ENCODE measurements at places on chromosomes 11 and 22. TPM values are rescaled to one million over a fixed set of nuclear protein-coding genes. Genes with fewer than 3 reads are reported as not detected.

Gene SAA1
- 13.3 TPM for total RNA-seq

Gene LRRC10B
- total RNA-seq, result 0.29 TPM

Gene DYNC2H1
- 16.2 TPM for total RNA-seq

DNA sequence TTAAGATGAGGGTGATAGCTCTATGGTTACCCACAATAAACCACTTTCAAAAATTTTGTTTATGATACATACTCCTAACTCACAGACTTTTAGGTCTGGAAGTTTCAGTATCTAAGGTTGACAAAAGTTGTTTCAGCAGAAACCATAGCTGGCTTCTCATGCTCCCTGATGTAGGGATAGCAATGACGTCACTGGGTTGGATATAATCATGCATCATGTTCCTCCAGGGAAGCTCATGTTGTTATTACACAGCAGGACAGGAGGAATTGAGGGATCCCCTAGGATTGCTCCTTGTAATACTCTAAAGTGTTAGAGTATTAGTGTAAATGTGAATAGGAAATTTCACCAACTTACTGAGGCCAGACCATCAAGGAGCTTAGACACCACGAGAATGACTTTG is 23.6 kb downstream of the APOL3 start:
- no peak for DNase-seq

- DNase-seq, result no peak
These were observed 37.6 kb downstream of the CNTF start for GRCh38 chr11:58659910-58660570.

DNA sequence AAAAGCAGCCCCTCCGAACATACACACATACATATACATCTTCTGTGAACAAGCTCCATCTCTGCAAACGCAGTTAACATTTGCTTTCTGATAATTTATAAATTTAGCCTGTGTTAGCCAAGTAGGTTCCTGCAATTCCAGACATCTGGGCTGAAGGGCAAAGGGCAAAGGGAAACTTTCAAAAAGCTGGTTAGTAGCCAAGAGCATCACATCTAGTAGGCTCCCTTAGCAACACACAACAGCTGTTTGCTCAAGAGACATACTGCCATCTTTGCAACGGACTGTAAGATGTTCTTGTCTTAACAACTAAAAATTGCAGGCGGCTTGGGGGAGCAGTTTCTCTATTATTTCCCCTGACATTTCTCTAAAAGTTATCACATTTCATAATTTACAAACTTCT is 134.9 kb downstream of the RBFOX2 start:
- DNase-seq, result no peak

GRCh38 chr11:77127920-77128691 is at the start of gene MYO7A:
TSS of gene MYO7A (plus strand) at chr11:77128246. CDS start at chr11:77130635, 2,389 bp downstream.
- peak; percentile 73 for DNase-seq

- DNase-seq, result no peak
These were observed 64.3 kb downstream of the ETS1 start for GRCh38 chr11:128522943-128523518.
